Common myeloid progenitor, CD34-positive (primary cell): ENCODE measurements at places on chromosomes 2 and 18.

GRCh38 chr2:237299906-237300305 is 114.1 kb downstream of the COL6A3 start:
- no peaks in the 10 kb centered on the region for H3K27me3 ChIP-seq
- no peak for DNase-seq
- H3K4me3 ChIP-seq, result no peak overlapping the region
- no peaks in the 10 kb centered on the region for H3K4me1 ChIP-seq

DNA sequence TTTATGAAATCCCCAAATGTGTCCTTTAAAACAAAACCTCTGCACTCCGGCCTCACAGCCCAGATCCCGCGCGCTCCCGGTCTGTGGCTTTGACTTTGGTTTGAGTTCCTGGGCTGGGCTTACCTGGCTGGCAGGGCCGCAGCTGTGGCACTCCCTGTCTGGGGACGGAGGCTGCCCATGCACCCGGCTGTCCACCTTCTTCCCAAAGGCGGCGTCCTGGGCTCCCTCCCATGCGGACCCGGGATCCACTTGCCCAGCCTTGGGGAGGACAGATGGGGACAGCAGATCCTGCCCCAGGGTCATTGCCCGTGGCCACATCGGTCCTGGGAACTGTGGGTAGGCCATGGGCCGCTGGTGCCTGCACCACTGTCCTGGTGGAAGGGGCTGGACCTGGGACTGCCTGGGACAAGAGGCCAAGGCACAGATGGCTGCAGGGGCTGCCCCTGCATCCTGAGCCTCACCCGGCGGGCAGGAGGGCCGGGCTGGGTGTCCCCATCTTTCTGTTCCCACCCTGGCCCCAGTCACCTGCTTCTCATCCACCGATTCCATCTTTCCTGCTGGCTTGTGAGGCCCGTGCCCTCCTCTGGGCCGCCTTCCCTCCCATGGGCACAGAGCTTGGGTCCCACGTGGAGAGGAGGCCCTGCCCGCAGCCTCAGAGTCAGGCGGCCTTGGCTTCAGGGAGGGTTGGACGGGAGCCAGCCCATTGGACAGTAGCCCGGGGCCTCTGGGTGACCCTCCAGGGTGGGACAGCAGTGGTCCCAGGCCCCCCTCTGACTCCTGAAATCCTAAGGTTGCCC is 27.7 kb downstream of the NFATC1 start:
- no peak overlapping the region for H3K27ac ChIP-seq
- no peaks in the 10 kb centered on the region for H3K27me3 ChIP-seq
- DNase-seq, result no peak

DNA sequence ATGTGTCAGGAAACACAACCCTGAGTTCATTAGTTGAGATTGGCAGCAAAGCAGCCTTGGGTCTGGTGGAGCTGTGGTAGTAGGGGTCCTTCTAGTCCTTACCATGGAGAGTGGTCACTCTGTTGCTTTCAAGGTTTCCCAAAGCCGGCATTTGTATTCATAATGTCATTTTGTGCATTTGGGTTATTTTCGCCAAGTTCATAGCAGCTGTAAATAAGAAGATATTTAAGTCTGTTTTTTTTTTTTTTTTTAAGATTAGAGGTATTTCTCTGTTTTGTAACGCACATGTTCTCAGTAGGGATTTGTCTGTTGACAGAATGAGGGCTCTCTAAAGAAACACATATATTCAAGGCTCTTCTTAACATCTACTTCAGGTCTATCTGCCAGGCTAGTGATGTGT is 114.1 kb downstream of the PRPF40A start:
- no peaks in the 10 kb centered on the region for H3K36me3 ChIP-seq
- no peaks in the 10 kb centered on the region for H3K4me1 ChIP-seq
- no peaks in the 10 kb centered on the region for H3K27me3 ChIP-seq
- H3K27ac ChIP-seq, result no peak overlapping the region

DNA sequence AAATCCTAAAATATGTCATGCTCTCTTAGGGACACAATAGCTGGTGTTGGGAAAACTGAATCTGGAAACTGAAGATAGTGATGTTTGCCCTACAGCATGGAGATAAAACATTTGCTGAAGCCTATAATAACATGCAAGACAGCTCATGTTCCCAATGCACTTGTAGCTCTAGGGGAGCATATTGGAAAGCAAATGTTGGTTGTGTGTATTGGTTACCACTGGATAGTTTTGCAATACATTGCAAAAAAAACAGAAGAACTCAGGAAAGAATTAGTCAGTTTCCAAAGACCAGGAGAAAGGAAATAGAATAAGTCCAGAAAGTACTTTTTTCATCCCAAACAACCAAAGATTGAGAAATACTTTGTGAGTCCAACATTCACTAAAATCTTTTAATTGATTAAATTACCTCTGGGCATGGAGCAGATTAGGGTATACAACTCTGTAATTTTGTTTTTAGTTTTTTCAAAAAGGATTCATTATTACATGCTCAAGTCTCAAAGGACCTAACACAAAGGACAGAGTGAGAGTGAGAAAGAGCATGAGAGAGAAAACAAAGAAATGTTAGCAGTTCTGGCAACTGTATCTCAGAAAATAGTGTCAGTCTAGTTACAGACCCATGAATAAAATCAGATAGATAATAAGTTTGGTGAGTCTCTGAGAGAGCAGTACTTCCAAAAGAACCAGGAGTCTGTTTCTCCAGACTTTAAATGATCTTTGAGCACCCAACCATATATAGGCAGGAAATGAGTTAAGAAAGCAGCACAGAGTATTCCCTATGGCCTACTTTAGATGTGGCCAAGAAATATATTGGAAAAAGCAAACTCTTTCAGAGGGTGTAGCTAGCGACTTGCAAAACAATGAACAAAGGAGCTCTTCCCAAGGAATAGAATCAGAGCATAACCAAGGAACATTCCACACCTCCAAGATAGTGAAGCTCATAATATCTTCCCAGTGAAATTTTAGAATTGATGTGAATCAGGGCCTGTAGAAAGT is 36.6 kb upstream of the COL3A1 start:
- no peak overlapping the region for H3K4me3 ChIP-seq
- no peak overlapping the region for H3K27ac ChIP-seq

DNA sequence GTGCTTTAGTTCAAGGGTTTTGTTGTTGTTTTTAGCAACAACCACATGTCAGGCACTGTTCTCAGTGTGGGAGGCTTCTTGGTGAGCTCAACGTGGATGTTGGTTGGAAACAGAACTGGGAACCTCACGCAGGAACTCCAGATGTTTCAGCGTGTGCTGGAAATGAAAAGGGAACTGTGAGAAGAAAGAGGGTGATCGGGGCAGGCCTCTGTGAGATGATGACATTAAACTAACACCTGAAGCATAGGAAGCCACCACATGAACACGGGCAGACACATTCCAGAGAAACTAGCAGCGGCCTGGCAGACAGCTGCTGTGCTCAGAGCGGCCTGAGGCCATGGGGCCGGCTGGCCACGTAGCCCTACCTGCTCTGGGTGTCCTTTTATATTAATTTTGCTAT is 66.4 kb downstream of the COA5 start:
- H3K27ac ChIP-seq, result no peak overlapping the region
- no peak overlapping the region for H3K4me3 ChIP-seq
- H3K27me3 ChIP-seq, result no peaks in the 10 kb centered on the region
- DNase-seq, result no peak
- peaks cover 72% of the 10 kb centered on the region for H3K36me3 ChIP-seq
- H3K4me1 ChIP-seq, result no peaks in the 10 kb centered on the region

- H3K4me3 ChIP-seq, result no peak overlapping the region
- no peaks in the 10 kb centered on the region for H3K36me3 ChIP-seq
- H3K27ac ChIP-seq, result no peak overlapping the region
- peaks cover 24% of the 10 kb centered on the region for H3K4me1 ChIP-seq
Measured at GRCh38 chr2:20443276-20443920, 3.5 kb upstream of the RHOB start.

DNA sequence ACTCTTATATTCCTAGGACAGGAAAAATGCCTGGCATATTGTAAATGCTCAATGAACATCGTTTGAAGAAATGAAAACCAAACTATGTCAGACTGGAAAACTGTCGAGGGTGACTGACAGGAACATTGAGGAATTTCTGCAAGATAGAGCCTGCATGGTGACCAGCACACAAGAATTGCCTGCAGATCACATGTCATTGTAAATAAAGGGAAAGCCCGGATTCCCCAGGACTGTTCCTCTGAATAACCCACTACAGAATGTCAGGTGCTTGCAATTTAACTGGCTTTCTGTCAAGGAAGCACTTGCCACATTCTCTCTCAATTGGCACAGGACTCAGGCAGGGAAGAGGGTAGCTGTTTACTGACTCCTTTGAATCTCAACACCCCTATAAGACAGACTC is 129.0 kb upstream of the REG3G start:
- H3K27me3 ChIP-seq, result no peaks in the 10 kb centered on the region
- H3K27ac ChIP-seq, result no peak overlapping the region
- no peak overlapping the region for H3K4me3 ChIP-seq
- no peak for DNase-seq
- H3K36me3 ChIP-seq, result no peaks in the 10 kb centered on the region
- no peaks in the 10 kb centered on the region for H3K4me1 ChIP-seq

DNA sequence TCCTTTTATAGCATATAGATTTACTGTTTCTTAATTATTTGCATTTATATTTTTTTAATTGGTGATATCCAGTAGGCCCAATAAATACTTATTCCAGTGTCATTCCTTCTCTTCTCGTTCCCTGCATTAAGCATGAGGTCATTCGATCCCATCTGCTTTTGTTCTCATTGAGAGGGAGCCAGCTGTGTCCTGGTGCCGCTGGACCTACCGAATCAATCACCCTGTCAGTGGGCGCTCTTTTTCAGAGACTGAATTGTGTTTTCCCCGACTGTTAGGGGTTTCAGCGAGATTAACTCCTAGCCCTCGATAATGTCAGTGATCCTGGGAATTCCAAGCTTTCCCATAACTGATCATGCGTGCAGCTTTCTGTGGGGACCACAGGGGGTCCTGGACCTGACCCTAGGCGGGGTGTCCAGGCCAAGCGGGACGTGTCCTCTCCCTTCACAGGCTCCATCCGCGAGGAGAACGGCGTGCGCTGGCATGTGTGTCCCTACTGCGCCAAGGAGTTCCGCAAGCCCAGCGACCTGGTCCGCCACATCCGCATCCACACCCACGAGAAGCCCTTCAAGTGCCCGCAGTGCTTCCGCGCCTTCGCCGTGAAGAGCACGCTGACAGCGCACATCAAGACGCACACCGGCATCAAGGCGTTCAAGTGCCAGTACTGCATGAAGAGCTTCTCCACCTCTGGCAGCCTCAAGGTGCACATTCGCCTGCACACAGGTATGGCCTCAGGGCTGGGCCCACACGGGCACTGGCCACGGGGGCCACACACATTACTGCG is 72.4 kb downstream of the ZNF236 start:
- H3K4me3 ChIP-seq, result no peak overlapping the region
- H3K27me3 ChIP-seq, result no peaks in the 10 kb centered on the region
- H3K4me1 ChIP-seq, result no peaks in the 10 kb centered on the region
- no peak overlapping the region for H3K27ac ChIP-seq
- H3K36me3 ChIP-seq, result peaks cover 46% of the 10 kb centered on the region
- no peak for DNase-seq

- no peak overlapping the region for H3K27ac ChIP-seq
- DNase-seq, result no peak
- H3K4me3 ChIP-seq, result peak overlapping the region; percentile 92
- peaks cover 2% of the 10 kb centered on the region for H3K36me3 ChIP-seq
- no peaks in the 10 kb centered on the region for H3K27me3 ChIP-seq
Measured at GRCh38 chr2:95166065-95166763, 605 bp downstream of the ZNF2 start.

DNA sequence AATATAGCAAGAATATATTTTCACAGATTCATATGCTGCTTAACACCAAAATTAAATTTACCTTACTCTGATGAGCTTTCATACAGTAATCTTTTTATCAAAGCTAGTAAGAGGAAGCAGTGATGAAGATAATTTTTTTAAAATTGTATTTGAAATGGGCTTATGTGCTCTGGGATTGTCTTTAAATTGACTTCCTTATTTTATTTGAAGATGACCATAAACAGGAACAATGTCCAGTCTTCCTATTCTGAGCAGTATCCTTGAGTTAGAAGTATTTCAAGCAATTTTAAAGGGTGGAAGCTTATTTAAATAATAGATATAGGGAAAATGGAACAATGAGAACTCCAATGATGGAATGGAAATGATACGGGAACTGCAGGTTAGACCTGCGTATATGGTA is 211.6 kb downstream of the MCFD2 start:
- H3K4me3 ChIP-seq, result no peak overlapping the region
- no peaks in the 10 kb centered on the region for H3K4me1 ChIP-seq
- H3K27ac ChIP-seq, result no peak overlapping the region
- DNase-seq, result no peak

GRCh38 chr2:240996161-240996833 is 2.1 kb upstream of the SNED1 start:
- peaks cover 2% of the 10 kb centered on the region for H3K27me3 ChIP-seq
- H3K4me3 ChIP-seq, result no peak overlapping the region
- no peaks in the 10 kb centered on the region for H3K36me3 ChIP-seq
- no peak overlapping the region for H3K27ac ChIP-seq
- DNase-seq, result no peak

- no peaks in the 10 kb centered on the region for H3K27me3 ChIP-seq
- peaks cover 21% of the 10 kb centered on the region for H3K4me1 ChIP-seq
- no peak overlapping the region for H3K27ac ChIP-seq
- H3K36me3 ChIP-seq, result no peaks in the 10 kb centered on the region
- no peak for DNase-seq
Measured at GRCh38 chr2:225033440-225034318, 8.6 kb downstream of the DOCK10 start.

- no peaks in the 10 kb centered on the region for H3K36me3 ChIP-seq
- no peak overlapping the region for H3K27ac ChIP-seq
- H3K4me1 ChIP-seq, result peaks cover 13% of the 10 kb centered on the region
- H3K4me3 ChIP-seq, result no peak overlapping the region
Measured at GRCh38 chr2:36376319-36376765, 20.8 kb downstream of the CRIM1 start.

GRCh38 chr2:190625691-190626090 is 23.2 kb upstream of the NAB1 start:
- H3K4me1 ChIP-seq, result peaks cover 7% of the 10 kb centered on the region
- no peak overlapping the region for H3K4me3 ChIP-seq
- H3K27me3 ChIP-seq, result no peaks in the 10 kb centered on the region
- no peak for DNase-seq
- H3K27ac ChIP-seq, result no peak overlapping the region

DNA sequence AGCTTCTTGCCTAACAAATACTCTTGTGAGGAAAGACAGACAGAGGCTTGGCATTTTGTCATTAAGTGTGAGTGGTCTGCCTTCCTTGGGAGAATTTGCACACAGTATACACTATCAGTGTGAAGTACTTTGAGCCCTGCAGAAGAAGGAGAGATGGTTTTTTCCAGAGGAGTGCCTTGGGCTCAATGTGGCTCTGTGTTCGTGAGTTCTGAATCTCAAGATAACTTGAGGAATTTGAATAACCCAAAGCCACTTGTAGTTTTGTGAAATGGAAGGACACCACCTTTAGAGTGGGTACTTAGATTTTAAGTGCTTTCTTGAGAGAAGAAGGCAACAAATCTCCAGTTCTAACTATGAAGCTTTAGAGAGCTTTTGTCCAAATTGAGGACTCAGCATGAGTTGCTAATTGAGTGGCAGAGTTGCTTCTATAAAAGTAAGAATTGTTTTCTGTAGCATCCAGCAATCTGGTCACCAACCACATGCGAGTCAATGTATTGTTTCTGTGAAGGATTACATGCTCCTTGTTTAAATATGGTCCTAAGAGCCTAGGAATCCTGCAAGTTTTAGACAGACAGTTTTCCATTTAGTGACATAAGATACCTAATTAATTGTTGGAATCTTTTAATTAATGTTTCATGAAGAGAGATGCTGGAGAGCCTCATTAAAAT is 68.3 kb downstream of the BABAM2 start:
- H3K4me3 ChIP-seq, result no peak overlapping the region
- no peak for DNase-seq
- no peaks in the 10 kb centered on the region for H3K36me3 ChIP-seq
- peaks cover 76% of the 10 kb centered on the region for H3K4me1 ChIP-seq
- H3K27me3 ChIP-seq, result no peaks in the 10 kb centered on the region
